ENCODE measurements at places on chromosomes 1 and 21. TPM values are rescaled to one million over a fixed set of nuclear protein-coding genes. Genes with fewer than 3 reads are reported as not detected.

GRCh38 chr1:53619367-53620060, 119.5 kb downstream of the GLIS1 start:
- no peak for DNase-seq
- H3K27ac ChIP-seq: no peak overlapping the region
- peaks cover 9% of the 10 kb centered on the region for H3K27me3 ChIP-seq
- no peaks in the 10 kb centered on the region for H3K36me3 ChIP-seq
- peaks cover 11% of the 10 kb centered on the region for H3K4me1 ChIP-seq

GRCh38 chr1:202329891-202330290, 11.8 kb downstream of the UBE2T start:
- no peak overlapping the region for H3K27ac ChIP-seq
- no peak for DNase-seq
- no peaks in the 10 kb centered on the region for H3K27me3 ChIP-seq
- no peak overlapping the region for H3K4me3 ChIP-seq
- peaks cover 17% of the 10 kb centered on the region for H3K36me3 ChIP-seq
- H3K4me1 ChIP-seq: no peaks in the 10 kb centered on the region

Gene TPTE
- not detected for total RNA-seq

Gene CTSK
- 104 TPM for total RNA-seq

Data from HFFc6 (cell line).